WTC11 (cell line): ENCODE measurements at places on chromosomes 5 and 9. TPM values are rescaled to one million over a fixed set of nuclear protein-coding genes. Genes with fewer than 3 reads are reported as not detected.

TLX3 gene
- total RNA-seq: 0.11 to 0.16 TPM in 2 of 3 replicates, not detected in the other

GRCh38 chr5:155651-156410 is 35.5 kb upstream of the LRRC14B start:
- H3K27me3 ChIP-seq: no peaks in the 10 kb centered on the region
- H3K4me1 ChIP-seq: peaks cover 13% of the 10 kb centered on the region
- H3K27ac ChIP-seq: peak overlapping the region; percentile 60; the same call in 1 of the 2 replicates
- DNase-seq: no peak

AFAP1L1 gene
- 5.7 to 8.4 TPM (median 6.9 TPM) in 3 replicates for total RNA-seq

GRCh38 chr5:65623482-65623881 is 651 bp downstream of the TRIM23 start:
- H3K4me3 ChIP-seq: peak overlapping the region; percentile 99
- DNase-seq: no peak
- peaks cover 14% of the 10 kb centered on the region for H3K4me1 ChIP-seq
- H3K36me3 ChIP-seq: peaks cover 3% of the 10 kb centered on the region; the same call in 1 of the 2 replicates
- H3K27me3 ChIP-seq: no peaks in the 10 kb centered on the region
- peak overlapping the region; percentile 36; the same call in 1 of the 2 replicates for H3K27ac ChIP-seq

DNA sequence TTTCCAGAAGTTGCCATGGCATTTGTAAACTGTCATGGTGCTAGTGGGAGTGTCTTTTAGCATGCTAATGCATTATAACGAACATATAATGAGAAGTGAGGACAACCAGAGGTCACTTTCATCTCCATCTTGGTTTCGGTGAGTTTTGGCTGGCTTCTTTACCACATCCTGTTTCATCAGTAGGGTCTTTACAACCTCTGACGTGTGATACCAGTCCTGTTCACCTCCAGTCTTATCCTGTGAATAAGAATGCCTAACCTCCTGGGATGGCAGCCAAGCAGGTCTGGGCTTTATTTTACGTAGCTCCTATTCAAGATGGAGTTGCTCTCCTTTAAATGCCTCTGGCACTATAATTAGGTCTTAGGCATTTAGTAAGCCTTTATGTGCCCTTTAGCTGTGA is 20.4 kb upstream of the RFK start:
- no peak overlapping the region for H3K4me3 ChIP-seq
- peaks cover 8% of the 10 kb centered on the region for H3K36me3 ChIP-seq
- H3K4me1 ChIP-seq: peaks cover 41% of the 10 kb centered on the region
- no peak overlapping the region for H3K27ac ChIP-seq
- H3K27me3 ChIP-seq: peaks cover 7% of the 10 kb centered on the region; the same call in 1 of the 2 replicates

PCDHGB3 gene
- total RNA-seq: 3.3 to 4.2 TPM (median 3.5 TPM) in 3 replicates

- DNase-seq: no peak
- H3K4me3 ChIP-seq: no peak overlapping the region
- H3K27me3 ChIP-seq: peaks cover 2% of the 10 kb centered on the region; the same call in 1 of the 2 replicates
- no peaks in the 10 kb centered on the region for H3K4me1 ChIP-seq
Measured at GRCh38 chr9:1550636-1551035, 464.5 kb upstream of the SMARCA2 start.

TPM2 gene
- 138 to 146 TPM (median 139 TPM) in 3 replicates for total RNA-seq

DNA sequence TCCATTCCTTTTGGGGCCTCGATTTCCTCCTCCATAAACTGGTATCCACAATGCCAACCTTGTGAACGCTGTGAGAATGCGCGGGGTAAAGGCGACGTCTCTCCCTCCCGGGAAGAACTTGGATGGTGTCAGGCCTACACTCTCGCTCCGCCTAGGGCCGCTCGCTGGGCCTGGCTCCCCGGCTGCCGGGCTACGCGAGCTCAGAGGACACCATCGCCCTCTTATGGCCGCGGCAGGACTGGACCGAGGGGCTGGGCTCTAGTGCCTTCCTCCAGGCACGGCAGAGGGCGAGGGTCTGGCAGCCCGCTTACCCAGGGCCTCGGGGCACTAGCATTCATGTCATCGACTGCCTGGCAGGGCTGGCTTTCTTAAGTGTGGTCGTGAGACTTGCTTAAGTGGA is 1.3 kb upstream of the EXOSC2 start:
- peak overlapping the region; percentile 76; the same call in 1 of the 2 replicates for H3K27ac ChIP-seq
- peaks cover 24% of the 10 kb centered on the region for H3K36me3 ChIP-seq
- peak overlapping the region; percentile 98 for H3K4me3 ChIP-seq
- peaks cover 57% of the 10 kb centered on the region for H3K4me1 ChIP-seq
- H3K27me3 ChIP-seq: peaks cover 2% of the 10 kb centered on the region; the same call in 1 of the 2 replicates

TMEM252 gene
- not detected in 3 replicates for total RNA-seq

LMBRD2 gene
- total RNA-seq: 4.3 to 5.6 TPM (median 4.9 TPM) in 3 replicates

RANBP3L gene
- total RNA-seq: not detected in 3 replicates

CARD9 gene
- total RNA-seq: 0.76 to 0.96 TPM (median 0.96 TPM) in 3 replicates

DNA sequence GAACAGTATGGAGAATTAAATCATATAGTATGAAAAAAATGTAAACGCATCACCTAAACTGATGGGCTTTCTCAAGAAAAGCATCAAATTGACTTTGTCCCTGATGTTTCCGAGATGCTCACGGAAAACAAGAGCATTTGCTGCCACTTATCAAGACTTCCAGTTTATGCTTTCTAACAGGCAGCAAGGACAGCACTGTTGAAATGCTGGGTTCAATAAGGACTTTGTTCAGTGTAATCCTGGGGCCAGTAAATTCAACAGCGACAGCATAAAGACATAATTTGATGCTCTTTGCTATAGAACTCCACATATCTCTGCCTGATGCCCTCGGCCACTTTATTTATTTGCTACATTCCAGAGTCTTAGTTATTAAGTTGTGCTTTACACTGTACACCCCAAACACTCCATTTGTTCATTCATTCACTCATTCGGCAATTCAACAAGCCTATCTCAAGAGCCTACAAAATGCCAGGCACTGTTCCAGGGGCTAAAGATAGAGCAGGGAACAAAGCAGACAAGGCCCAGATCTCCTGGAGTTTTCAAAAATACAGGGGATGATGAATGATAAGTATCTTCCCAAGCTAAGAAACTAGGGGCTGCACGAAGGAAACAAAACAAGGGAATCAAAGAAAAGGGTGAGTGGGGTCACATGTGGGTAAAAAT is 294.6 kb downstream of the ZNF608 start:
- no peaks in the 10 kb centered on the region; the same call in 1 of the 2 replicates for H3K36me3 ChIP-seq
- no peak overlapping the region for H3K4me3 ChIP-seq
- H3K27me3 ChIP-seq: peaks cover 4% of the 10 kb centered on the region; the same call in 1 of the 2 replicates
- peaks cover 22% of the 10 kb centered on the region for H3K4me1 ChIP-seq
- H3K27ac ChIP-seq: no peak overlapping the region

- H3K27ac ChIP-seq: peak overlapping the region; percentile 91
- no peaks in the 10 kb centered on the region for H3K27me3 ChIP-seq
- H3K4me3 ChIP-seq: peak overlapping the region; percentile 99
- DNase-seq: peak; percentile 78
- H3K4me1 ChIP-seq: peaks cover 26% of the 10 kb centered on the region
- H3K36me3 ChIP-seq: peaks cover 3% of the 10 kb centered on the region
Measured at GRCh38 chr9:106859957-106860720, 2.8 kb upstream of the ZNF462 start.
